Activated CD4-positive, alpha-beta T cell treated with anti-CD3 and anti-CD28 coated beads, Interleukin-2, amount 50 U/mL, for 48 hours (primary cell): ENCODE measurements at places on chromosomes 13 and 19.

DNA sequence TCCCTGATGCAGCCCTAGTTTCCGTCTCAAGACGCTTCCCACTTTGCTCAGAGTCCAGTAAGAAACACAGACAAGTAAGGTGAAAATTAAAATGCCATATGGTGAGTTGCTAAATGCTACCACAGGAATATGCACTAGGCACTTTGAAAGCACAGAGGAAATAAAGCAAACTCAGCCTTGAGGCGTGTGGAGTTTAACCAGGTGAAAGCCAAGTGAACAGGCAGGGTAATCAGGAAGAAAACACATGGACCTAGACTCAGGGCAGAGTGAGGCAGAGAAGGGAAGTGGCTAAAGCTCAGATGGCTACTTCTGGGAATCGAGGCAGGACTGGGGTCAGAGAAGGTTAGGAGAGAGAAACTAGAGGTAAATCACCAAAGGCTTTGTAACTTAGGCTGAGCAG lies 5.4 kb upstream of the UBL3 start:
- no peak for DNase-seq

- DNase-seq, result peak; percentile 45
These were observed 55.1 kb downstream of the GPR180 start for GRCh38 chr13:94656766-94657165.

DNA sequence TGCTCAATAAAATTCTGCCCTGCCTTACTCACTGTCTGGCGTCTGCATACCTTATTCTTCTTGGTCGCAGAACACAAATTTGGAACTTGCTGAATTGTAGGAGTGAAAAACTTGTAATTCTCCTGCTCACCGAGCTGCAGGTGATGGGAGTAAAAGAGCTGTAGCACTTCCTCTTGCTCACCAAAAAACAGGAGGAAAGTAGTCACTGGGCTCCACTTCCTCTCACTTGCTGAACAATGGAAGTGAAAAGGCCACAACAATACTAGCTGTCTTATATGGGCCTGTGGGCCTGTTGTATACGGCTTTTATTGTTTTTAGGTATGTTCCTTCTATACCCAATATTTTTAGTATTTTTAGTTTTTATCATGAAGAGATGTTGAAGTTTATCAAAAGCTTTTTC lies 978.7 kb downstream of the SLITRK5 start:
- DNase-seq, result no peak

- DNase-seq, result peak; percentile 66
These were observed 1.2 kb downstream of the SLC7A1 start for GRCh38 chr13:29594303-29594709.

DNA sequence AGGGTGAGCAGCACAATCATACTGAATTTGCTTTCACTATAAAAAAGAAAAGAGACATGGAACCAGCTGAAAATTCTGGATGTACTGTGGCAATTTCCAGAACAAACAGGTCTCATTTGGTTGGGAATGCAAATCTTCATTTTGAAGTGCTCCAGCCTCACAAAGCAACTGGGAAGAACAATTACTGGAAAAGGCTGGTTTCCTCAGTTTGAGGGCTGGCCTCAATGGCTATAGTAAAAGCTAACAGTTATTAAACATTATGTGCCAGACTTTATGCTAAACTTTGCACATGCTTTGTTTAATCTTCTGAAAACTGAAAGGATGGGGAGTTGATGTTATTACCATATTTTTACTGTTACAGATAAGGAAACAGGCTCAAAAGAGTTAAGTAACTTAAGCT lies 3.0 kb downstream of the OBI1 start:
- no peak for DNase-seq

DNA sequence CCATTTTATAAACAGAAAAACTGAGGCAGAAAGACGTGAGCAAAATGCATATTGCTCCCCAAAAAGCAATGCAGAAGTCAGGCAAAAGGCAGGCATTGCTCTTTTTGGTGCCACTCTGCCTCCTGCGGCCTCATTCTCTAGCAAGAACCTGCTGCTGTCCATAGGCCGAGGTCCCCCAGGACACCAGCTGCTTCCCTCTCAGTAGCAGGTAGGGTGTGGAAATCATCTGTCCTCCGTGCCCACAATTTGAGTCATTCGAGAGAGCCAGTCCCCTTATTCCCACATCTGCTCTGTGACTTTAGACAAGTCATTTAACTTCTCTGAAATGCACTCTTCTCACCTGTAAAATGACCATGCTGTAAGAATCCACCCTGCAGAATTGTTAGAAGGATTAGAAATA lies 50.0 kb downstream of the TNFRSF19 start:
- no peak for DNase-seq

GRCh38 chr13:100470866-100471505 lies 117.6 kb downstream of the GGACT start:
- no peak for DNase-seq

- no peak for DNase-seq
These were observed 71.6 kb upstream of the TEX29 start for GRCh38 chr13:111248822-111249221.

- DNase-seq, result peak; percentile 54
These were observed 2.0 kb downstream of the RPL36 start for GRCh38 chr19:5691822-5692722.

- no peak for DNase-seq
These were observed 15.2 kb upstream of the STRN4 start for GRCh38 chr19:46761418-46761831.

DNA sequence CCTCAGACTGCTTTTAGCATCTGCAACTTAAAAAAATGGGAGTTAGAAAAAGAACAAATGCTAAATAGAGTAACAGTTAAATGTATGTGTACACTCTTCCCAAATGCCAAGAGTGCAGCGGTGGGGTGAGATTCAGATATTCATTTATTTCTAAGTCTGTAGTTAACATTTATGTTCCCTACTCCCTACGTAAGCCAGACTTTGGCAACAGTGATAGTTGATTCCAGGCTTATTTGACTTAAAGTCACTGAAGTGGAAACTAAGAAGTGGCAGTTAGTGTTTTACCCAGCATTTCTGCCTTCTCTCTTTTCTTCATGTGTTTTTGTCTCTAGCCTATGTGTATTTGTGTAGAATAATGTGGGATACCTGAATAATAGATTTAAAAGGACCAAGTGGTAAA lies 4.5 kb downstream of the MIR17HG start:
- DNase-seq, result no peak

GRCh38 chr19:47493378-47494210 lies 9.6 kb upstream of the KPTN start:
- DNase-seq, result no peak

DNA sequence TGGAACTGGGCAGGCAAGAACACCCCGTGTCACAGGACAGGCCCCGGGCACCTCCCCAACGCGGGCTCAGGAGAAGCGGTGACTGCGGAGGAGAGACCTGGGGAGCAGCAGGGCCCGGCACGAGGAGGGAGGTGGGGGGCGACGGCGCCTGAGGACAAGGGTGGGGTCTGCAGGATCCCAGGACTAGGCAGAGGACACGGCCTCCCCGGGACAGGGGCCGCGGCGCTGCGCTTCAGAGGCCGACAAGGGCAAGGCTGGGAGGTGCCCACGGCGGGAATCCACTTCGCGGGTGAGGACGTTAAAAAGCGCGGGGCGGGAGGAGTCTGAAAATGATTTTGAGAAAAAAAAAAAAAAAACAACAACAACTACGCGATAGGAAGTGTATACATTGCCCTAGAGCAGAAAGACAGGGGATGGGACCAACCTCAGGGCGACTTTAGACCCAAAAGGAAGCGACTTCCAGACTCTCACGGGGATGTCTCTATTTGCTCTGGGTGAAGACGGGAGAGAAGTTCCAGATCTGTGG lies 44.9 kb downstream of the ZNF611 start:
- peak; percentile 40 for DNase-seq

GRCh38 chr13:21227917-21228316 lies 51.5 kb downstream of the MRPL57 start:
- no peak for DNase-seq

GRCh38 chr19:30649934-30650614 lies 277.9 kb downstream of the ZNF536 start:
- DNase-seq, result peak; percentile 12

GRCh38 chr13:58434943-58435342 lies 803.4 kb downstream of the PCDH17 start:
- DNase-seq, result no peak

- DNase-seq, result peak; percentile 71
These were observed 7.5 kb downstream of the RASA3 start for GRCh38 chr13:114124921-114125320.

- DNase-seq, result no peak
These were observed 18.3 kb upstream of the F7 start for GRCh38 chr13:113086991-113087922.

DNA sequence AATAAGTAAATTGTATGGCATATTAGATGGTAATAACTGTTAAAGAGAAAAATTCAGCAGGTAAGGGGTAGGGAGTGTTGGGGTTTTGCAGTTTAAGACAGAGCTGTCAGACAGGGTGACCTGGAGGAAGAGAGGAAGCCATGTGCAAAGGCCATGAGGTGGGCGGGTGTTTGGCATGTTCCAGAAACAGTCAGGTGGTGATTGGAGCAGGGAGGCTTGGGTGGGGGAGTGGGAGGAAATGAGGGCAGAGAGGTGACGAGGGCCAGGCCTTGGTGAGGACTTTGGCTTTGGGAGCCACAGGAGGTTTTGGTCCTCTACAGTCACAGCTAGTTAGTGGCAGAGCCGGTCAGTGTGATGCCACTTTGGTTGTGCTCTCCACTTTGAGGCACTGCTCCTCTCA lies 20.1 kb downstream of the RYR1 start:
- no peak for DNase-seq

GRCh38 chr13:49371943-49372613 lies 71.8 kb downstream of the CAB39L start:
- DNase-seq, result no peak

GRCh38 chr13:30329009-30329585 lies 21.7 kb upstream of the KATNAL1 start:
- no peak for DNase-seq

DNA sequence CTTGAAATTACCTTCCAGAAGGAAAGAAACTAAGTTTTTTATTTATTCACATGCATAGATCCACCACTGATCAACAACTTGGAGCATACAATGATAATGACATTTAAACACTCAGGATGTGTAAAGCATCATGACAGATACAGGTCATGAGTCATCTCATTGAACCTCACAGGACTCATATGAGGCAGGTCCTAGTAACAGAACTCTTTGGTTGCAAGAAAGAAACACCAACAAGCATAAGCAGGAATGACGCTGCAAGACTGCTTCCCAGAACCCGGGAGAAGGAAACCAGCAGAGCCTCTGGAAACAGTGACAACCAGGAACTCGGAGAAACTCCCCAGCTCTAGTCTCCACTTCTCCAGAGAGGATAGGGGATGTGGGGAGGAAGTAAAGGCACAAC lies 60.8 kb upstream of the IPO5 start:
- no peak for DNase-seq

GRCh38 chr19:41887711-41888382 lies 4.9 kb downstream of the ARHGEF1 start:
- peak; percentile 85 for DNase-seq

DNA sequence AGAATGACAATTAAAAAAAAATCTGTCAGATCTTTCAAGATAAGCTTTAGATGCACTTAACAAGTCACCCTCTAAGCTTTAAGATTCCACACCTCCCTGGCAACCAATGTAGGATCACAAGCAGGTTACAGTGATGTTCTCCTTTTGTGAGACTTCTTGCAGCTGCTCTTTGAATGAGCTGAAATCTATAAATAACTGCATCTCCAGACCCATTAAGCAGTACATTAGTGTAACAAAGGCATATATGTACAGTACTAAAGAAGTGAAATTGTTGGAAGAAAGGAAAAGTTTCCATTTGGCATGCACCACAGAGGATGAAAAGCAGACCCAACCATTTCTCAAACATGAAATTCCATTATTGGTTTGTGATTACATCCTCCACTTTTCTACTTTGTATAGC lies 364.7 kb downstream of the ENOX1 start:
- no peak for DNase-seq
